ENCODE measurements at places on chromosomes 2 and 18. TPM values are rescaled to one million over a fixed set of nuclear protein-coding genes. Genes with fewer than 3 reads are reported as not detected.
A peak's percentile ranks its signal among the peaks of the same experiment; 100 is the strongest.

DNA sequence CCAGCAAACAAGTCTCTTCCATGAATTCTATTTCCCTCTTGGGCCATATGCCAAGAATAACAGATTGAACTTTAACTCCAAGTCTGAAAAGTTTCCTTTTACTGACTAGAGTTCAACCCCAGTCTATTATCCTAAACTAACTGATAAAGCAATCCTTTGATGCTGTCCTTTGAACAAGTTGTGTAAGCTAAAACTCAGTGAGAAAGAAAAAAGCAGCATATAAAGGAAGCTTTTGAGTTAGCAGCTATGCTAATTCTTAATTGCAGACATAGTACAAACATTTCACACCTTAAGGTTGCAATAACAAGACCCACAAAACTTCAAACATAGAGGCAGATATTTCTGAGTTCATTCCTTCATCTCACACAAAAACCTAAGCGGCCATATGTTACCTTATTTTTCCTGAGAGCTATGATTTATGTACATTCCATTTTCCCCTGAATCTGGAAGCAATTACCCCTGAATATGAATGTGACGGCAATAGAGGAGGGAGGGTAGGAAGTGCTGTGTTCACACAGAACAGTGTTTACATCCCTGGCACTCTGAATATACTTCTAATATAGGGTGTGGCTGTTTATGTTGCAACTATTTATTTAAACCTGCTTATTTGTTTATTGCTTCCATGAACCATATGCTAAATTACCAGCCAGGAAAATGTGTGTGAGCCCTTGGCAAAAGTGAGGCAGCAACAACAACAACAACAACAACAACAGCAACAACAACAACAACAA, 180.6 kb downstream of the IRS1 start:
- no peaks in the 10 kb centered on the region for H3K4me1 ChIP-seq
- no peak overlapping the region for H3K4me3 ChIP-seq
- H3K36me3 ChIP-seq, result no peaks in the 10 kb centered on the region
- no peak for DNase-seq
- no peaks in the 10 kb centered on the region for H3K27me3 ChIP-seq

- H3K27ac ChIP-seq, result no peak overlapping the region
- DNase-seq, result no peak
- H3K4me1 ChIP-seq, result peaks cover 38% of the 10 kb centered on the region
- H3K36me3 ChIP-seq, result no peaks in the 10 kb centered on the region
- no peak overlapping the region for H3K4me3 ChIP-seq
Observed at GRCh38 chr2:144454466-144455287, 65.2 kb downstream of the ZEB2 start.

- no peaks in the 10 kb centered on the region for H3K36me3 ChIP-seq
- no peak overlapping the region for H3K4me3 ChIP-seq
- no peak overlapping the region for H3K27ac ChIP-seq
- no peaks in the 10 kb centered on the region for H3K27me3 ChIP-seq
- no peak for DNase-seq
Observed at GRCh38 chr2:76546207-76546606, 835.5 kb upstream of the GCFC2 start.

DNA sequence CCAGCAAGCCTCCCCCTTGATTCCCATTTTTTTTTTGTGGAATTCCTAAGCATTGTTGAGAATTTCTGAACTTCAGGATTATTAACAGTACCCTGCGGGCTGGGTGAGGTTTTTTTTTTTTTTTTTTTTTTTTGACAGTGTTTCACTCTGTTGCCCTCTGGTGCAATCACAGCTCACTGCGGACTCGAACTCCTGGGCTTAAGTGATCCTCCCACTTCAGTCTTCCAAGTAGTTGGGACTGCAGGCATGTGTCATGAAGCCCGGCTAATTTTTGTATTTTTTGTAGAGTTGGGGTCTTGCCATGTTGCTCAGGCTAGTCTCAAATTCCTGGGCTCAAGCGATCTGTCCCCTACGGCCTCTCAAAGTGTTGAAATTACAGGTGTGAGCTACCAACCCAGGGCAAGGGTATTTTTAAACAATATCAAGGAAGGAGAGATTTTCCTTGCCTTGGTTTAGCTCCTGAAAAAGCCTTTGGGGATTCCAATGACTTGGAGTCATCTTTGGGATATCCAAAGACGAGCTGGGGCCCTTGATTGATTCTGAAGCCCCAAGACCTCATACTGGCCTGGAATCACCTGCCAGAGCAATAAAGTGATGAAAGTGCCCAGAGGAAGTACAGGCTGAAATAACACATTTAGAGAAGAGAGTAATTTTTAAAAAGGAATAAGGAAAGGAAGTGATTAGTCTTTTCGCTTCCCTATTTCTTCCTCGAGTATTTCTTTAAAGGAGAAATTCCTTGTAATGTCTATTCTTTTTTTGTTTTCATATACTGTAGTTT, 240.2 kb downstream of the TGIF1 start:
- DNase-seq, result no peak
- H3K27ac ChIP-seq, result no peak overlapping the region
- H3K36me3 ChIP-seq, result no peaks in the 10 kb centered on the region
- H3K27me3 ChIP-seq, result no peaks in the 10 kb centered on the region
- H3K4me1 ChIP-seq, result no peaks in the 10 kb centered on the region

Gene PTPRN
- total RNA-seq, result not detected

Gene IL1RN
- 8.6 TPM for total RNA-seq

Gene PJVK
- total RNA-seq, result 1.8 TPM

Gene SAG
- not detected for total RNA-seq

DNA sequence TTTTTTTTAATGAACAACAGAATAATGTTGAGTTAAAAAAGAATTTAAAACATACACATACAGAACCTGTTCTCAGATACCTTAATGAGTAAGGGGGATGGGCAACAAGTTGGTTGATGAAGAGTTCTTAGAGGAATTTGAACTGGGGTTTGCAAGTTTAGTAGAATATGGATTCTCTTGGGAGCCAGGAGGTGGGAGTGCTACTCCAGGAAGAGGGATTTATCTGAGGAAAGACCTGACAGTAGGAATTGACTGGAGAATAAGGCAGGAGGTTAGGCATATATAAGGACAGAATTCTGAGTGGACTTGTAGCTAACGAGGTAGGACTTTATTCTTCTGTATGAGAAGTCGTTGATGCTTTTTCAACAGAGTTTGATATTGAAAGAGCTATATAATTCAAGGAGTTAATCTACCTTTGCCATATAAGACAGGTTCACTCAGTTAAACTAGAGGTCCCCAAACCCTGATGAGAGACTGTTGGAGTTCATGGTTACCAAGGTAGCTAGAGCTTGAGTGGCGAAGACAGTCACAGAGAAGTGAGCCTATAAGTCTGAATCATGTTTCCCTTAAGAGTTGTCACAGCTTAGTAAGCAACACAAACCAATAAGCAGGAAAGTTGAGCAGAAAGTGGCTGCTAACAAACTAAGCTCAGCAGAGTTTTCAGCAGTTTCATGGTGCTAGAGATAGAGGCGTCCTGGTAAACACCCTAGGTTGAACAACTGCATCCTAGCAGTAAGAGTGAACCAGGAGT, 88.2 kb downstream of the NCOA1 start:
- no peak overlapping the region for H3K4me3 ChIP-seq
- no peak for DNase-seq
- H3K4me1 ChIP-seq, result peaks cover 9% of the 10 kb centered on the region
- H3K27ac ChIP-seq, result no peak overlapping the region
- H3K27me3 ChIP-seq, result no peaks in the 10 kb centered on the region
- no peaks in the 10 kb centered on the region for H3K36me3 ChIP-seq

DNA sequence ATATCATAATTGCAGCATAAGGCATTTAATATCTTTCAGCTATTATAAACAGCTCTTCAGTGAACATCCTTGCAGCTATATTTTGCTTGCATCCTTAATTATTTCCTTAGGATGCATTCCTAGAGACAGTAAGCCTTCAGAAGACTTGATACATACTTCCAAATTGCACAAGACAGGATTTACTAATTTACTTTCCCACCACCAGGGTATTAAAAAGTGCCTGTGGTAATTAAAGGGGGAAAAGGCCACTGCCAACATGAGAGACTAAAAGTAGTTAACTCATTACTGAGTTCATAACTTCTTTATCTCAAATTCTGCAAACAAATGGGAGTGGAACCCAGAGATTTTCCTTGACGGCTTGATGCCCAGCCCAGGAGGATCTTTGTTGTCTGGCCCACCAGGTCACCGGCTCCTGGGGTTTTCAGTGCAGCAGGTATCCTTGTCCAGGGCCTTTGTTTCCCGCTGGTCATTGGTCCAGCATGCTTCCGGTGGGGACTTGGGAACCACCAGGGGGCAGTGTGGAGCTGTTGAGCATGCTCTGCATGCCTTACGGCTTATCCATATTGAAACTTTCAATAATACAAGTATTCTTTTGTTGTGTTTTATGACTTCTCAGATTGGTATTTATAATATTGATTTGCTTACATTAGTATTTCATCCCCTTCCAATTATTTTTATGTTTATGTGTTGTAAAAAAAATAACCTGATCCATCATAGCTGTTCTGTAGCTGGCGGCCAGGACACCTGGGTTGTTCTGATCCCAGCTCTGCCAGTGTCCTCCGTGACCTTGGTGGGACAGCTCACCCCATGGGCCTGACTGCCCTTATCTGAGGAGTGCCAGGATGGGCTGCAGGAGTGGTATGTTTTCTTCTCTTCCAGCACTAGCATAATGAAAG, 61.4 kb downstream of the TGOLN2 start:
- no peak overlapping the region for H3K4me3 ChIP-seq
- DNase-seq, result no peak
- no peaks in the 10 kb centered on the region for H3K36me3 ChIP-seq

DNA sequence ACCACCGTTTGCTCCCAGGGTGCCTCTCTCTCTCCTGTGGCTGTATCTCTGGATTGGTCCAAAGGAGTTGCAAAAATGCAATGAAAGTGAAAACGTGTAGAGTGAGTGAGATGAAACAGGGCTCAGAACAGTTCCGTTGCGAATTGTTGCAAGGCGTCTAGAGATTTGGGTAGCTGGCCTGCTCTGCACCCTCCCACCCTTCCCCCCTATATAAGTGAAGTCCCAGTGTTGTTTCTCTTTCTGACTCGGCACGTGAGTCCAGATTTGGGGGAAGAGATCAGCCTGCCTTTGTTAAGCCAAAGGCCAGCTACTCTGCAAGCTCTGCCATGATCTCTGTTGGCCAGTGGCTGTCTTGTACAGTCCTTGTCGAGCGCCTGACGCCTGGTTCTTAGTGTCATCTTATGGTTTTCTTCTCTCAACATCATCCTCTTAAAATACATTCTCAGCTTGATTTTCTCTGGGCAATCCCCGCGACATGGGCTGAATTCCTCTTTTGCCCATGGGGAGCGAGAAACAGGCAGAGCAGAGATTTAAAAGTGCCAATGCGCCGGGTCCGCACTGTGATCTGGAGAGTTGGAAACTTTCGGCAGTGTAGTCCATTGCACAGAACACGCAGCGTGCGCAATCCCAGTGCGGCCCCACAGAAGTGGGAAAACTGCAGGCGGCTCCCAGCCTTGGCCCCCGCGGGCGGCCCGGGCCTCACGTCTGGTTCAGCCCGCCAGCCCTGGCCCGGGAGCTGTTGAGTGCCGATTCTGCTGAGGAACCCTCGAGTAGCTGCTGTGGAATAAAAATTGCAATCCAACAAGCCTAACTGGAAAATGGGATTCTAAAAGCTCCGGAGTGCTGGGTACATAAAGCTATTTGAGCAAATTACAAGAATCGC, 9.3 kb downstream of the MEIS1 start:
- H3K4me3 ChIP-seq, result peak overlapping the region; percentile 75
- H3K27me3 ChIP-seq, result no peaks in the 10 kb centered on the region
- peak overlapping the region; percentile 99 for H3K27ac ChIP-seq
- no peaks in the 10 kb centered on the region for H3K4me1 ChIP-seq

Gene CNGA3
- total RNA-seq, result not detected

DNA sequence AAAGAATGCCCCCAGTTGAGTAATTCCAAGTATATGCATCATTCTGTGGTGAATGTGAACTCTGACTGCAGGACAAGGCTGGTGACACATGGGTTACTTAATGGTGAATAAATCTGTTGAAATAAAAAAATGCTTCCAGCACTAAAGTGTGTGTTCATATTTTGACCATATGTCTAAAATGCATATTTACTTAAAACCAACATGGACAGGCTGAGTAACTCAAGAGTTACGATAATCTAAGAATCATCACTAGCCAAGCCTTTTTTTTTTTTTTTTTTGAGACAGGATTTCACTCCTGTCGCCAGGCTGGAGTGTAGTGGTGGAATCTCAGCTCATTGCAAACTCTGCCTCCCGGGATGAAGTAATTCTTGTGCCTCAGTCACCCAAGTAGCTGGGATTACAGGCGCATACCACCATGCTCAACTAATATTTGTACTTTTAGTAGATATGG, 47.1 kb upstream of the CCBE1 start:
- H3K27ac ChIP-seq, result no peak overlapping the region
- H3K36me3 ChIP-seq, result no peaks in the 10 kb centered on the region
- no peaks in the 10 kb centered on the region for H3K4me1 ChIP-seq
- no peak for DNase-seq
- H3K4me3 ChIP-seq, result no peak overlapping the region

- H3K27me3 ChIP-seq, result no peaks in the 10 kb centered on the region
- peak; percentile 38 for DNase-seq
Observed at GRCh38 chr2:43210467-43211303, 15.7 kb downstream of the ZFP36L2 start.

GRCh38 chr18:9969247-9969646, 55.4 kb downstream of the VAPA start:
- no peak overlapping the region for H3K27ac ChIP-seq
- no peaks in the 10 kb centered on the region for H3K4me1 ChIP-seq
- no peaks in the 10 kb centered on the region for H3K36me3 ChIP-seq

GRCh38 chr18:5142859-5143258, 54.2 kb downstream of the AKAIN1 start:
- H3K4me3 ChIP-seq, result no peak overlapping the region
- no peak overlapping the region for H3K27ac ChIP-seq
- H3K36me3 ChIP-seq, result no peaks in the 10 kb centered on the region
- no peak for DNase-seq

DNA sequence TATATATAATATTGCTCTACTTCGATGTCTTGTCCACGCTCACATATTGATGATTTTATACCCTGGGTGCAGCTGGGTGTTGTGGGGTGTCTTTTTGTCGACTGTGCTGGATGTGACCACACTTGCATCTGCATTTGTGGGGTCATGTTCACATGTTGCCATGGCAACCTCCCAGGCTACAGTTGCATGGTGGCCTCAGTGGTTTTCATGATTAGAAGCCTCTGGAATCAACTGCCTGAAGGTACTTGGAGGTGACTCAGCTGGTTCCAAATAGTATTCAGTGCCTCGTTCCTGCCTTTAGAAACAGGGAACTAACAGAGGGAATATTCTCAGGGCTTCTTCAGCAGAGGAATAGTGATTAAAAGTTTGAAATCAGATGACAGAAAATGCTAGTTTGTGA, 166.3 kb upstream of the NYAP2 start:
- DNase-seq, result no peak
- no peaks in the 10 kb centered on the region for H3K4me1 ChIP-seq
- no peaks in the 10 kb centered on the region for H3K27me3 ChIP-seq
- no peaks in the 10 kb centered on the region for H3K36me3 ChIP-seq
- no peak overlapping the region for H3K4me3 ChIP-seq

GRCh38 chr18:39604836-39605235, 2039.2 kb upstream of the CELF4 start:
- H3K4me1 ChIP-seq, result no peaks in the 10 kb centered on the region
- H3K4me3 ChIP-seq, result no peak overlapping the region
- no peaks in the 10 kb centered on the region for H3K27me3 ChIP-seq
- no peak overlapping the region for H3K27ac ChIP-seq
- no peak for DNase-seq

Gene SUCLG1
- 50.6 TPM for total RNA-seq

Gene PRKAG3
- total RNA-seq, result not detected

Gene HK2
- total RNA-seq, result 13.4 TPM

Data from thoracic aorta (tissue), 2 donors.